ENCODE measurements at places on chromosomes 1 and 21. TPM values are rescaled to one million over a fixed set of nuclear protein-coding genes. Genes with fewer than 3 reads are reported as not detected.
A peak's percentile ranks its signal among the peaks of the same experiment; 100 is the strongest.

- DNase-seq = no peak
These were observed 54.0 kb downstream of the IL12RB2 start for GRCh38 chr1:67361641-67362040.

- peak; percentile 35 for DNase-seq
These were observed 506 bp downstream of the SSX2IP start for GRCh38 chr1:84689514-84690396.

- DNase-seq = no peak
These were observed 7.3 kb upstream of the SERINC2 start for GRCh38 chr1:31405578-31406245.

GRCh38 chr1:56837244-56837939 is 17.2 kb upstream of the C8A start:
- peak; percentile 25 for DNase-seq

GRCh38 chr1:109368464-109368863 is 29.3 kb downstream of the SORT1 start:
- no peak for DNase-seq

- DNase-seq = no peak
These were observed 301.2 kb upstream of the ADGRL2 start for GRCh38 chr1:81499487-81499886.

DNA sequence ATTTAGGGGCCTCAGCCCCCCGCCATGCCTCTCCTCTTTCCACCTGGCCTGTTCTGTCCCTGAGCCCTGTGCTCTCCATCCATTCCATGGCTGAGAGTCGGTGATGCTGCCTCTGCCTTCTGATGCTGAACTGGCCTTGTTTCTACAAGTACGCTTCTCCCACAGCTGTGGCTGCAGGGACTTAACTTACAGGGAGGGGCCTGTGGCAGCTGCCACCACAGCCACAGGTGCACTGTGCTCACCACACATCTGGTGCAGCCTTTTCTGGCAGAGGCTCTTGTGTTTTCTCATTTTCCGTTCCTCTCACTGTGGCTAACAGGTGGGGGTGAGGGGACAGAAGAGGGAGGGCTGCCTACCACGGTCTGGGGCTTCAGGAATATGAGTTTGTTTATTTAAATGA is 4.2 kb downstream of the FMO1 start:
- no peak for DNase-seq

- DNase-seq = peak; percentile 18
These were observed 45.6 kb downstream of the RHBG start for GRCh38 chr1:156414461-156415064.

Gene F5
- total RNA-seq = not detected

DNA sequence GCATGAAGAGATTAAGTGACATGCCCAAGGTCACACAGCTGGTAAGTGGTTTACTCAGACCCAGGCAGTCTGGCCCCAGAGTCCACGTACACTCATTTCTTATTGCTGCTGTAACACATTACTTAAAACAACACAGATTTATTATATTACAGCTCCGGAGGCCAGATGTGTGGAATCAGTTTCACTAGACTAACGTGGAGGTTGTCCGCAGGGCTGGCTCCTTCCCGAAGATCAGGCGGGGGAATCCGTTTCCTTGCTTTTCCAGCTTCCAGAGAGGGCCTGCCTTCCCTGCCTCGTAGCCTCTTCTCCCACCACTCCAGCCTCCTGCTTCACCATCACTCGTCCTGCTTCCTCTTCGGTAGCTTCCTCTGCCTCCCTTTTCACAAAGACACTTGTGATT is 81.2 kb downstream of the KCNN3 start:
- DNase-seq = no peak

DNA sequence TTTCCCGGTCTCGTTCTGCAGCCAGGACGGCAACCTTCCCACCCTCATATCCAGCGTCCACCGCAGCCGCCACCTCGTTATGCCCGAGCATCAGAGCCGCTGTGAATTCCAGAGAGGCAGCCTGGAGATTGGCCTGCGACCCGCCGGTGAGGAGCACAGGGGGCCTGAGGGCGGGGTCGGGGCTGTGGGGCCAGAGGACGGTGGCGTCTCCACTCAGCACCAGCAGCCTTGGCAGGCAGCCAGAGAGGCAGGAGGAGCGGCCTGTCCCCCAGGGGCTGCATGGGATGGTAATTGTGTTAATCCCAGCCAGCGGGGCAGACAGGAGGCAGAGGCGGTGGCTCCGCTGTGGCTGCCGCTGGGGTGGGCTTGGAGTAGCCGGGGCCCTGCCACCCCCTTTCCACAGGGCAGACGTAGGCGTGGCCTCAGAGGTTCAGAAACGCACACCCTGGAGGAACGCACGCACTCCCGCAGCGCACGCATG is 12.1 kb downstream of the SAMD11 start:
- no peak for DNase-seq

Gene UTS2
- not detected for total RNA-seq

Gene SLC45A3
- 37.6 TPM for total RNA-seq

- DNase-seq = peak; percentile 30
These were observed 1.1 kb downstream of the CGN start for GRCh38 chr1:151512326-151512725.

DNA sequence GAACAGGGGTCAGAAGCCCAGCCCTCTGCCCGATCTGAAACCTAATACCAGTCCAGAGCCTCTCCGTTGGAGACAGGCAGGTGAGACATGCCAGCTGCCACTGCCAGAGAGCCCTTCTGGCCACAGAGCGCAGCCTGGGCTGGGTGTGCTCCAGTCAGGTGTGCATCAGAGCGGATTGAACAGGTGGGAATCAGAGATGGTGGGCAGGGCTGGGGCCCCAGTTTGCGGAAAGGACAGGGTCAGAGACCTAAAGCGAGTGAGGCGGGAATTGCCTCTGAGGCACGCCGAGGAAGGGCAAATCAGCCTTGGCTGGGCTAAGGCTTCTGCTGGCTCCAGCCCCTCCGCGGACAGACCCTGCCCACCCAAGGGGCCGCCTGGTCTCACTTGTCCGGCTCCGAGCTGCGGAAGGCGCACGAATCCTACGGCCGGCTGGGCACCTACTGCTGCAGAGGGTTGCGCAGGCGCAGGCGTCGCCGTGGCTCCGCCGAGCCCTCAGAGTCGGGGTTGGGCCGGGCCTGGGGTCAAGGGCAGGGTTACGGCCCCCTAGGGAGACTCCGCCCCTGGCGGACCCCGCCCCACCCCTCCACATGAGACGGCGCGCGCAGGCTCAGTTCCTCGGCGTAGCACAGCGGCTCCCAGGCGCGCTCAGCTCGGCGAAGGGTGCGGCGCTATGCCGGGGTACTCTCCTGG is 10.3 kb downstream of the CPLANE2 start:
- DNase-seq = no peak

Gene CLK2
- total RNA-seq = 49.9 TPM

GRCh38 chr21:20315042-20315441 is 683.2 kb upstream of the NCAM2 start:
- DNase-seq = no peak

Gene DISC1
- 5.1 TPM for total RNA-seq

Gene IL6R
- 16.1 TPM for total RNA-seq

Gene S100A3
- total RNA-seq = 4.6 TPM

Gene PRAMEF6
- not detected for total RNA-seq

Gene PDZK1IP1
- not detected for total RNA-seq

Gene CTTNBP2NL
- 3.7 TPM for total RNA-seq

Gene OR2L3
- not detected for total RNA-seq

GRCh38 chr1:91053630-91054029 is 31.8 kb upstream of the ZNF644 start:
- DNase-seq = no peak

GRCh38 chr1:121516234-121516967 is 331.6 kb downstream of the SRGAP2C start:
- DNase-seq = no peak

Gene PHLDA3
- 349 TPM for total RNA-seq

GRCh38 chr1:190739926-190740325 is 262.3 kb upstream of the BRINP3 start:
- no peak for DNase-seq

DNA sequence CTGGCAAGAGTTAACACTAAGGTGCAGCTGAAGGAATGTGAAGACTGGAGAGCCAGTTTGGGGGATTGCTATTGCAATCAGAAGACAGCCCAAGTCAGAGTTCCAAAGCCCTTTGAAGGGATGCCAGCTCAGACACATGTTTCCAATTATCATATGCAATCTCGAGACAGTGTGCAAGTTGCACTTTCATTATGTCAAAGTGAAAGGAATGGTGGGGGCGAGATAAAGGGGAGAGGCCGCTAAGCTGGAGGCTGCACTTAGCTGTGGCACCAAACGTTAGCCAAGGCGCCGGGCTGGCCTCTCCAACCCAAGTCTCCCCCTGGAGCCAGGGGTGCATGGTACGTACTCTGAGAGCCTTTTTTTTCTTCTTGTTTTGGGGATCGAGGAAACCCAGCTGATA is 58.0 kb downstream of the NGF start:
- no peak for DNase-seq

DNA sequence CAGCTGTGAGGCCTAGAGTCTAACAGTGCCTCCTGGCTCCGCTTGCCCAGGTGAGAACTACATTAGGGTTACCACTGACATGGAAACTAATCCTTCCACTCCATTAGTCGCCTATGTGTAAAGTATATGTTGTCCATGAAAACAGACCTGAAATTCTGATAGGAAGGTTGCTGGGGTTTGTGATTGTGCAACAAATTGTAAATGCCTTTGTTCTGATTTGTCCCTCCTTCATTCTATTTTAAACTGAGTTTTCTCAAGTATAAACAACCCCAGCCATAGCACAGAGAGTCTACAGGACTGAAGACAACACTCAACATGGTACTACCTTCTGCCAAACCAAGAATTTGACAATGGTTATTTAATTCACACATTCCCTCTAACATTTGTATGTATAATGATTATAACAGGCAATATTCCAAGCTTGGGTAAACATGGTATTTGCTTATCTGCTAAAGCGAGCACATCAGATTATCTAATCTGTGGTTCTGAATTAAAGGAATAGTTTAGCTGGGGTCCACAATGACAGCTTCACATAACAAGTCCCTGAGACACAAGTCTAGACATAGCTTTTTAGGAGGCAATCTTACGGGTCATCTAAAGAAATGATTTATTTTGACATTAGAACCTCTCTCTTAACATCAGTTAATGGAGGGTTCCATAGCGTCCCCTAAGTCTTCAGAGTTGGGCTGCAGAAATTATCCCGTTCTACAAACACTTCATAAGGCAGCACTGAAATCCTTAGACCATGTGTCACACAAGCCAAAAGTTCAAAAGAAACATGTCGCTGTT is 633.0 kb downstream of the SMYD3 start:
- no peak for DNase-seq

- DNase-seq = no peak
These were observed 204.5 kb downstream of the BRINP3 start for GRCh38 chr1:190273161-190273560.

DNA sequence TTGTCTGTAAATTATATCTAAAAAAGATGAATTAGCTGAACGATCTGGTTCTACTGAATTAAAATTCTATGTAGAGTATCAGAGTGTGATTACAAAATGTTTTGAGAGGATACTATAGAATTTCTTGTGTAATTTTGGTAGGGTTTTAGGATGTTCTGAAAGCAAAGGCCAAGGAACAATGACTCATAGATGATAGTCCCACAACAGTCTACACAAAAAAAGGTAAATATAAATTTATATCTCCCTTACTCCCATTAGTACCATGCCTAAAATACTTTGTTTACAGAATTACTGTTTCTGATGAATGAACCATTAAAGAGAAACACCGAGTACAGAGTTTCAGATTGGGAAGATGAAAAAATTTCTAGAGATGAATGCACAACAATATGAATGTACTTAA is 9.5 kb downstream of the EDEM3 start:
- peak; percentile 22 for DNase-seq

Gene SPRR2G
- not detected for total RNA-seq

Gene DNM3
- 0.98 TPM for total RNA-seq

DNA sequence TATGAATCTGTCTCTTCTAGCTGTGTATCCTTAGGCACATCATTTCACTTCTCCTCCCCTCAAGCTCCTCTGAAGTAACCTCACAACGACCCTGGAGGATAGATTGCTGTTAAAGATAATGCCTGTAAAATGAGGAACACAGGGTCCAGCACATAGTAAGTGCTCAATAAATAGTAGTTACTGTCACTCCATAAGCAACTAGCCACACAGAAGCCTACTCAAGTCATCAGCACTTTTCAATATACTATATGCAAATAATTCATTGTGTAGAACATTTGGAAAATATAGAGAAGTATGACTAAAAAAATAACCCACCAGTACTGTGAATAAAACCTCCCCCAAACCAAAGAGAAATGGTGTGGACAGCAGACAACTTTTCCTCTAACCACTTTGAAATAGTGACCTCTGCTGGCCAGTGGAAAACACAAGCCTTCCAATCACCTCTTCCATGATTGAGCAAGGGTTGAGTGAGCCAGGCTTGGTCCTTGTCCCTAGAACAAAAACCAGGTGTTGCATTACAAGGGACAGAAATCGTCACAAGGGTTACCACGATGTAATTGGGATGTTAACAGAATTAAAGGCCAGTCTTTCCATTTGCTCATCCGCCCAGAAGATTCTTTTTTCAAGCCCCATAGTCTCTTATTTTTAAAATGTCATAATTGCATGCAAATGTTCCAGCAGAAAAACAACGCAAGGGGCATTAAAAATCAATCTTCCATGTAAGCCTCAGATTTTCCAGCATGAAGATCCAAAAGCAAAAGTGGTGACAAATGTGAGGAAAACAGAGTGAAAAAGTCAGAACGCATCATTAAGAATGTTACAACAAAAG is 15.7 kb upstream of the GLIS1 start:
- peak; percentile 82 for DNase-seq

- DNase-seq = no peak
These were observed 11.7 kb upstream of the ANGPTL3 start for GRCh38 chr1:62585469-62586155.

Gene S100B
- total RNA-seq = not detected

GRCh38 chr1:177427811-177428210 is 257.1 kb downstream of the BRINP2 start:
- peak; percentile 26 for DNase-seq

Gene RGS8
- not detected for total RNA-seq

Gene HES3
- not detected for total RNA-seq

DNA sequence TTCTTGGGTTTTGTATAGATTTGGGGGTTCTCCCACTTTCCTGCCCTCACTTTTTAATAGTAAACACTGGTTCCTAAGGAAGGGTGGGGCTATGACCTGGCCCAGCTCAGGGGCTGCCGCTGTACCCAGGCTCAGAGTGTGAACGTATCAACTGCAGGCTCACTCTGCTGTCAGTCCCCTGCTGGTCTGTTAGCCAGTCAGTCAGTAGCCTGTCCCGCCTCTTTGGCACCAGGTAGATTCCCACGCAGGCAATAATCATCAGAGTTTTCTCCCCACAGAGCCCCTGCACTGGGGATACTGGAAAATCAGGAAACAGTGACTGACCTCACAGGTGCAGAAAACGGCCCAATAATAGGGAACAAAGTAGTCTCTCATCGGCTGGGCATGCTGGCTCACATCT is 15.0 kb upstream of the ALPL start:
- DNase-seq = no peak

DNA sequence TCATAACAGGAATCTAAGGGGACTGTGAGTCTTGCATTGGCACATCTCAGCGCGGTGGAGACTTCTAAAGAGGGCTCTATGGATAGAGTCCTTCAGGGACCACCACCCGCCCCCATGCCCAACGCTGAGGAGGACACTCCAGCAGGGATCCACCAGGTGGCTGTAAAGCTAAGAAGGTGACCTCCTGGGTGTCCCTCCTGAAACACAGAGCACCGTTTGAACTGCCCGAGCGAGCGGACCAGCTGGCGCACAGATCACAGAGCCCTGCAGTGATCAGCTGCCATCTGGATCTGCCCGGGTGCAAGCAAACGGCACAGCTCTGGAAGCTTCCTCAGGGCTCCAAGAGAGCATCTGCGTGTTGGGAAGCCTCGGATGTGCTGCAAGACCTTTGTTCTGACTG is 51.3 kb upstream of the LYST start:
- no peak for DNase-seq
